ENCODE measurements at places on chromosomes 16 and 17.

DNA sequence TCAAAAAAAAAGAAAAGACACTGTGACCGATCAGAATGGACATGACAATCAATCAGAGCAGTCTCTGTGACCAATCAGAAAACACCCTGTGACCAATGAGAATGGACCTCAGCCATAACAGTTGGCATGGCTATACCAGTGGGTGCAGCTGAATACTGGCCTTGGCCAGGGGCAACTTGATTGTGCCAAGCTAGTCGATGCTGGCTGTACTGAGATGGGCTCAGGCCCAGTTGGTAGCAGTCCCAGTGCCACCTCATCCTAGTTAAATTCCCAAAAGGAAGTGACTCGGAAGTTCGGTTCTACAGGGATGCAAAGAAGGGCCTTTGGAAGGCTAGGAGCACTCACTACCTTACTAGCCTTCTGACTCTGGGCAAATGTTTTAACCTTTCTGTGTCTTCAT is 37.2 kb upstream of the BCO1 start:
- no peak for DNase-seq

DNA sequence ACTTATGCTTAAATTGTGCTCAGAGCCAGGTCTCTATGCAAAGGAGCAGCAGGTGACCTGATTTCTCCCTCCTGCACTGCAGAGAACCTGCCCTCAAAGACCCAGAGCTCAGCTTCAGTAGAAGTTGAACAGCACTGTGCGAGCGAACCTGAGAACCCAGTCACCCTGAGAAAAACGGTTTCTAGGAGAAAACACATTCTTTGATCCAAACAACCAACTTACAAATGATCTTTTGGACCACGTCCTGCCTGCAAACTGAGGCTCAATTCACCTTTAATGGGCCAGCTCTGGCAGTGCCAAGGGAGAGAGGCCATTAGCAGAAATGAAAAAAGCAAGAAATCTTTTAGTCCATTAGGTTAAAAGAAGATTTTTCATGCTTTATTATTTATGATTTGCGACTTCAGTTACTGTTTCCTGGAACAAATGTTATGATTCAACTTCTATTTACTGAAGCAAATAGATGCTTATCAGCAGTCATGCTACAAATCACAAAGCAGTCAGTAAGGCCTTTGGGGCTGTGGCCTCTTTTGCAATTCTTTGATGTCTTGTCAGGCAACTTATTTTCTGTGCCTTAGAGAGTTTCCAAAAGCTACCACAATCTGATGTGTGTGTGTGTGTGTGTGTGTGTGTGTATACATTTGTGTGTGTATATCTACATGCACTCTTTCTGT is 65.7 kb upstream of the LRRC37A3 start:
- DNase-seq: no peak

GRCh38 chr17:28161311-28161710 is 118.8 kb downstream of the NLK start:
- DNase-seq: no peak

GRCh38 chr17:41456204-41456603 is 11.0 kb downstream of the KRT32 start:
- no peak for DNase-seq

DNA sequence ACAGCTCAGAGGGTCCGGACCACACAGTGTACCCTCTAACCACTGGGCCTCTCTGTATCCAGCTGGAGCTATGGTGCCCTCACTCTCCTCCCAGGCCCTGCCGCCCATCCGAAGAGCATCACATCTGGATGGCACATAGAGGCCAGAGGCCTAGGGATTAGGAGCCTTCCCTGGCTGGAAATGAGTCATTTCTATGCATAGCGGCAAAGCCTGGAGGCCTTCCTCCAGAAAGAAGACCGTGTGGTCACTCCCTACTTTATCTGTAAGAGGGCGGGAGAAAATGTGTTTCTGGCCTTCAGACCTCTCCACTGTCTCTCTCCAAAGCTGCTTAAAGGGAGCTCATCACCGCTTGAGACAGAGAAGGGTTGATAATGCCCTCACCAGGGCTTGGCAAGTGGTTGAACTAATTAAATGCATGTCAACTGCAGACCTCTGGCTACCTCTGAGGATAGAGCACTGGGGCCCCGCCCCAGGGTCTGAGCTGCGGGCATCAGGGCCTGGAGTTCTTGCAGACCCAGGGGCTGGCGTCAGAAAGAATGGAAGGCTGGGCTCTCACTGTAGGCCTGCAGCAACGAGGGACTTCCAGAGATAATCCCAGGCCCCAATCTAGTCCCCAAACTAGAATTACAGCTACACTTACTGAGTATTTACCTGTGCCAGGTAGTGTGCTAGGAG is 122.2 kb downstream of the IRX5 start:
- no peak for DNase-seq

GRCh38 chr17:70855401-70856054 is 686.2 kb downstream of the KCNJ2 start:
- DNase-seq: no peak

DNA sequence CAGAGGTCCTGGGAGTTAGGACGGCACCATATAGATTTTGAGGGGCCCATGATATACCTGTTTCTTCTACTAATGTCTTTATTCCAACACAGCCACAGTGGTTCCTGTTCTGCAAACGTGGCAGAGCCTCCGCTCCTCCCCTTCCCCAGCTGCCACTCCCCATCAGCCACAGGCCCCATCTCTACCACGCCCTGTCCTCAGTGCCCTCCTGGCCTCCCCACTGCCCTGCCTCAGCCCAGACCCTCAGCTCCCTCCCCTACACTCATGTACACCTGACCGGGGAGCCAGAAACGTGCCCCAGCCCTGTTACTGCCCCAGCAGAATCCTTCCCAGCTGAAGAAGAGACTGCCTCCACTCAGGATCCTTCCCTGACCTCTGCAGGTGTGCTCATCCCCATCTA is 11.9 kb upstream of the RBFOX3 start:
- peak; percentile 22 for DNase-seq

DNA sequence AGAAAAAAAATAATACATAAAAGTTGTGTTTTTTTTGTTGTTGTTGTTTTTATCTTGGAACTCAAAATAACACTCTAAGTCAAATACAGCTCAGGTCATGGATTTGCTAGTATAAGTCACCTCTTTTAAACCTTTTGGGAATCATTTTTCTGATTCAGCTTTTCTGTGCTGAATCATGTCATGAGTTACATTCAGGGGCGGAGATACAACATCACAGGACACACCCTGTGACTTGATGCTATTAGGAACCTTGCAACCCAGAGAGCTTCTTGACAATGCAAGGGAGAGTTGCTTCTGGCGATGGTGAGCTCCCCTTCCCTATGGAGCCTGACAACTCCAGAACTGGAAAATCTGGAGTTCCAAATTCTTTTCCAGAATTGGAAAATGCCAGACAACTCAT is 358.3 kb upstream of the C16orf82 start:
- DNase-seq: no peak

DNA sequence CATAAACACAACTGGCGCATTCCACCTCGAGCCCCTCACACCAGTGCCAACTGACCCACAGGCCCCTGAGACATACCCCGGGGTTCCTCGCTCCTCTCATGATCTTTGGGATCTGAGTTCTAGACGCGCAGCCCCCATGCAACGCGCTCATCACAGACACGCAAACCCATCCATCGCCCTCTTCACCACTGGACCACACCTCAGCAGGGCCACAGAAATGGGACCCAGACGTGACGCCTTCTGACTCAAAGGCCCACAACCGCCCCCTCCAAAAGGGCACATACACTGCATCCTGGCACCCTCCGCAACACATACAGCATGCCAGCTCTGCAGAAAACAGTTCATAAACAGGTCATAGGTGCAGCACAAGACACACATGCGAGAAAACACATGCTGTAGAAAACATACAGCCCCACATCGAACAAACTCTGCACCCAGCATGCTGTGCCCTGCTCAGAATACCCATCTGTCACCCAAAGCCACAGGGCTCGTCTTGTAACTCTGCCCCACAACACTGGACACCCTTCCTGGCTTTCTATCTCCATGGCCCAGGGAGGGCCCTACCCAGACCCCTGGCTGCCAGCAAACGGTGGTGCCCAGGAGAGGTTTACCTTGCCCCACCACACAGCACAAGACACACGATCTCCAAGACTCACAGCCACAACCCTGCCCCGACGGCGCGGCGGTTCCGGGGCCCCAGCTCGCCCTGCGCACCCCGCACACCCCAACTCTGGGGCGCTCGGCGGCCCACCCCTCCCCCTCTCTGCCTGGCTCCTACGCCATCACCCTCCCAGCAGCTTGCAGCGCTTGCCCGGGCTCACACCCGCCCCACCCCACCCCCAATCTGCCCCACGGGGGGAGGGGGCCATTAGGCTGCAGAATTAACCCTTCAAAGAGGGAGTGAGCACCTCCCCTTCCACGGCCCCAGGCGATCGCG is 887 bp downstream of the ZBTB4 start:
- no peak for DNase-seq

DNA sequence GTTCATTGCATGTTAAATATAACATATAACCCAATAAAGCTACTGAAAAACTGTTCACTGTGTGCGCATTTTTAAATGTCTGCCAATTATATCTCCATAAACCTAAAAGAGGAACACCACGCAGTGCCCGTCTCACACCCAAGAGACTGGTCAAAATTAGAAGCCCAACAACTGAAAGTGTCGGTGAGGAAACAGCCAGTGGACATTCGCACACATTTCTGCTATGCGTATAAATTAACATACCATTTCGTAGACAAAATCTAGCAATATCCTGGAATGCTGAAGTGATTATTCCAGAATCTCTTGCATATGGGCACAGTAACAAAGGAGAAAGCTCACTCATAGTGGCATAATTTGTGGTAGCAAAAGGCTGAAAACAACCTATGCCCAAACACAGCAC is 55.9 kb downstream of the CPPED1 start:
- DNase-seq: no peak

- DNase-seq: no peak
Observed at GRCh38 chr17:48160177-48161081, 52.9 kb downstream of the SNX11 start.

All from RWPE2 (cell line).